Hippocampal formation (tissue), 2 donors: ENCODE measurements at places on chromosomes 3 and 15.

DNA sequence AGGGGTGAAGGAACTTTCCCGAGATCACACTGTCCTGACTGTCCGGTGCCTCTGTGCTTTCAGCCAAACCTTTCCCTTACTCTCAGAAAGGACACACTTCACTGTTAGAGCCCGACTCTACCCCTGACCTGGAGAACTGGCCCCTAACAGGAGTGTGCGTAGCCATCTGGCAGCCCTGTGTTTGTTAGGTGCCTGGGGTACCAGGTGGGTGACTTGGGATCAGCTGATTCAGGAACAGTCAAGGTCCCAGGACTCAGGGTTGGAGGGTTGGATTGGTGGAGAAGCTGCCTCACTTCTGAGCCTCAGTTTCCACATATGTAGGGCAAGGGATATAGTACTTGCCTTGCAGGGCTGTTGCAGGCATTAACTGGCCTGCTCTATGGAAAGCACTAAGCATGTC is 98.3 kb upstream of the SLC6A11 start:
- no peak for DNase-seq

DNA sequence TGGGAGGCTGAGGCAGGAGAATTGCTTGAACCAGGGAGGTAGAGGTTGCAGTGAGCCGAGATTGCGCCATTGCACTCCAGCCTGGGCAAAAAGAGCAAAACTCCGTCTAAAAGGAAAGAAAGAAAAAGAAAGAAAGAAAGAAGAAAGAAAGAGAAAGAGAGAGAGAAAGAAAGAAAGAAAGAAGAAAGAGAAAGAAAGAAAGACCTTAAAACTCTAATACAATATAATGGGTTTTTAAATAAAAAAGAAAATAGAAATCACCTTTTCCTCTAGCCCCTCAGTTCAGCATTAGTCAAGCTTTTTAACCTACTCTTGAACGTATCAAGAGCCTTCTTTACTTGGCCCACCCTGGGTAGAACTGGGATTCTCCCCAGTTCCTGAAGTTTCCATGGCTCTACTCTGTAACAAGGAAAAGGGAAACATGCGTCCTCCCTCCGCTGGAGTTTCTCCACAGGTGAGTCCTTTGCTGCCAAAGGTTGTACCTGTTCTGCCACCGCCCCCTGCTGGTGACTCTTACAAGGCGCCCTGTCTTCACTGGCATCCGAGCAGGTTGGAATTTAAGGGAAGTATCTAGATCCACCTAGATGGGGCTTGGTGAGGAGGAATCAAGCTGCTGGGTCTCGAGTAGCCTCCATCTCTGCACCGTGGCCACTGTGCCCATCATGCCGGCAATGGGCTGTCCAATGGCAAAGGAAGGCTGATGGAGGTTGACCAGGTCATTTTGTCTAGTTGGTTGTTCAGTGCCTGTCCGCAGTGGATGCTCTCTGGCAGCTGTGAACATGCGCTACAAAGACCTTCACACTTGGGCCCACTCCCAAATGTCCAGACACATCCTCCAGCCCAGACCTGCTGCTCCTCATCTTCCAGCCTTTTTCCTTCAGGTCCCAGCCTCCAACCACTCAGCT is 20.6 kb upstream of the EPHB3 start:
- no peak for DNase-seq

- no peak for DNase-seq
These were observed 234.3 kb upstream of the CCDC54 start for GRCh38 chr3:107142786-107143575.

DNA sequence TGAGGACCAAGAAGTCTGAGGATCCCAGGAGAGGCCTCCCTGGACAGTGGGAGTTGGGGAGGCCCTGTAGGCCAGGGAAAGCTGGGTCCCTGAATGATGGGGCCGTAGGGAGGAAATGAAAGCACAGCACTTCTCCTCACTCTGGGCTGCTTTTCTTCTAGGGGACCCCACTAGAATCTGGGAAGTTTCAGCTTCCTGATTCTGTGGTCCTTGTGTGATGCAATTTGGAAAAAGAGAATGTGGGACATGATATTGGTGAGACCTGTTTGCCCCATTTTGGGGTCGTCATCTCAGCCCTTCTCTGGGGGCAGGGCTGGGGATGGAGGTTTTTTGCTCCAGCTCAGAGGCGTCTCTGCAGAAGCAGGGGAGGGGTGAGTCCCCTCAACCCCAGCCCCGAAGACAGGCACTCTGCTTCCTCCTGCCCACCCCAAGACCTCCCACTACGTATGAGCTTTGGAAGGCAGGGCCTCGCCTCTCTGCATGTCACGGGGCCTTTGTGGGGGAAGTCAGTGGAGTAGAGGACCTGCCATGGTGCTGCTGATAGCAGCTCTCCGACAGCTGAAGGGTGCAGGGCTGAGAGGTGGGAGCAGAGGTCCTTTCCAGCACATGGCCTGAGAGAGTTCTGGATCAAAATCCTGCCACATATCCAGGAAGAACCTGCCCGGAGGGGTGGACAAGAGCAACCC is 1.5 kb upstream of the SNX22 start:
- no peak for DNase-seq

DNA sequence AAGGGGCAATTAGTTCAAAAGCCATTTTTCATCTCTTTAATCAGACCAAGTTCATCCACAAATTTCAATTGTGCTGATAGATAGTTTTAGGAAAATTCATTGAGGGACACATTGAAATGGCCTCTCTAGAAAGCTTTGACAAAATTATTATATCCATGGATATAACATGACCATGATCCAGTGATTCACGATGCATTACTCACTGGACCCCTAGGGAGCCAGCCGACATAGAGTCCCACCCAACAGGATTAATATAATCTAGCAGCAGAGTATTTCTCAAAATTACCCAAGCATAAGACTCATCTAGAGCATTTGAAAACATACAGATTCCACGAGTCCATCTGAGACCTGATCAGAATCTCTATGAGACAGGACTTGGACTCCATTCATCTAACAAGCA is 100.3 kb downstream of the FRMD5 start:
- no peak for DNase-seq

GRCh38 chr15:88656760-88657221 is 18.0 kb downstream of the ISG20 start:
- no peak for DNase-seq

DNA sequence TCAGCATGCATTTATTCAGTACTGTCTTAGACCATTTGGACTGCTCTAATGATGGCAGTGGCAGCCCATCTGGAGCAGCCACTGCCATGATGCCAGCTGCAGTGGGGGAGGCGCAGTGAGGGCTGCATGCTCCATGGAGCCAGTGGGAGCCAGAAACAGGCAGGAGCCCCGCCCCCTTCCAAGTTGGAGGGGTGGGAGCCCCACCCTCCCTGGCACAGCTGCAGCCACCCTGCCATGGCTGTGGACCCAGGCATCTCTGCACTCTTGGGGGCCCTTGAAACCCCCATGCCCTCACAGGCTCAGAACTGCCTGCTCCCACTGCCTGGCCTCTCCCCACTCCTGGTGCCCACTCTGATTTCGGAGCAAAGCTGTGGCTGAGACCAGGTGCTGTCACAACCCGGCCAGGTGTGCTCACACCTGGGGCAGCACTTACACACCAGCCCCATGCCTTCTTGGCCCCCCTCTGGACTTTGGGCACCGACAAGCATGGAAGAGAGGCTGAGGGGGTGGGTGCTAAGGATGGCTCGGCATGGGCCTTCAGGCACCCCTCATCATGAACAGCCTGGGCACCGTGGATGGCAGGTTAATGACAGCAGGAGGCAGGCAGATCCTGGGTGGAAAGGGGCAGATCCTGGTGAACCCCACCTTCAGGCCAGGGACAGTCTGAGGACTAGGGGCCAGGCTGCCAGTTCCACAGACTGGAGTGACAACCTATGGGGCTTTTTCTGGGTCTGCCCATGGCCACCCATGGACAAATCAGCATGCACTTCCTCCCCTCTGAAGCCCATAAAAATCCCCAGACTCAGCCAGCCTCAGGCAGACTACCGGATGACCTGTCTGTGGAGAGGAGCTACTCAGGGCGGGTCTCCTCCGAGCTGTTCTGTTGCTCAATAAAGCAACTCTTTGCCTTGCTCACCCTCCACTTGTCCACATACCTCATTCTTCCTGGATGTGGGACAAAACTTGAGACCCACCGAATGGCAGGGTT is 18.3 kb downstream of the TBC1D21 start:
- DNase-seq = no peak

GRCh38 chr3:37591116-37591781 is 270.4 kb upstream of the CTDSPL start:
- no peak for DNase-seq

DNA sequence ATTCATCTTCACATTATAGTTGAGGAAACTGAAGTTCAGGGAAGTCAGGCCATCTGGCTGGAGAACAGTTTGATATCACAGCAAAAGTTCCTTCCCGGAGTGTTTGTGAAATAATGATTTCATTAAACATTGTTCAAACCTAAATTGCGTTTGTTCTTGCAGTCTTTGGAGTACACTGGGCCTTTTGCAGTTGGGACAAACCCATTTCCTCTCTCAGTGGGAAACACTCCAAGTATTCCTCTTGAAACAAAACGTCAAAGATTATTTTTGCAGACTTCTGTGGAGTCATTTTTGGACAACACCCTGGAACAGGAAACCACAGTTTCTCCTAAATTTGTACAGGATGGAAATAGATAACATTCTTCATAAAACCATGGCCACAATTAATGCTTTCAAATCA is 287.5 kb downstream of the PTPRG start:
- DNase-seq = no peak

- no peak for DNase-seq
These were observed 142.7 kb upstream of the BHLHE40 start for GRCh38 chr3:4836516-4836915.

DNA sequence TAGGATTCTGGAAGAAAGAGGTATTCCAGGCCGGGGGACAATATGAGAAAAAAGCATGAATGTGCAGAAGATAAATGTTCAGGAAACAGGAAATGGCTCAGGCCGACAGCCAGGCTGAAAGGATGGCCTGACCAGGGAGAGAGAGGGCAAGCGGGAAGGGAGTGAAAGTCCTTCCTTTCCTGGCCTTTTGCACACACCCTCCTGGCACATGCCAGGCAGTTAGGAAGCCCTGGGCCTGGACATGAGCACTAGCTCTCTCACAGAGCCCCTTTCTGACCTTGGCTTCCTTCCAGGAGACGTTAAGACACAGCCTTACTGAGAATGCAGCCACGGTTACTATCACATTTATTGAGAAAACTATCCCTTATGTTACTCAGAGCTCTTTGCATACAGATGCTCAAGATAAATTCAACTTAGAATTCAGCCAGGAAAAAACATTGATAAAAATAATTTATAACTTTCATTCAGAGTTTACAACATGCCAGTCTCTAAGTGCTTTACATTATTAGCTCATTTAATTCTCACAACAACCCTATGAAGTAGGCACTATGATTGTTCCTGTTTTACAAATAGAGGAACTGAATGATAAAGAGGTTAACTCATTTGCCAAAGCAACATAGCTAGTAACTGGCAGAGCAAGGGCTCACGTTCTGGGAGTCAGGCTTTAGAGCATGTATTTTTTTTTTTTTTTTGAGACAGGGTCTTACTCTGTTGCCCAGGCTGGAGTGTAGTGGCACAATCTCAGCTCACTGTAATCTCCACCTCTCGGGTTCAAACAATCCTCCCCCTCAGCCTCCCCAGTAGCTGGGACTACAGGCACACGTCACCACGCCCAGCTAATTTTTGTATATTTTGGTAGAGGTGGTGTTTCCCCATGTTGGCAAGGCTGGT is 39.4 kb upstream of the SMAD3 start:
- DNase-seq = no peak

DNA sequence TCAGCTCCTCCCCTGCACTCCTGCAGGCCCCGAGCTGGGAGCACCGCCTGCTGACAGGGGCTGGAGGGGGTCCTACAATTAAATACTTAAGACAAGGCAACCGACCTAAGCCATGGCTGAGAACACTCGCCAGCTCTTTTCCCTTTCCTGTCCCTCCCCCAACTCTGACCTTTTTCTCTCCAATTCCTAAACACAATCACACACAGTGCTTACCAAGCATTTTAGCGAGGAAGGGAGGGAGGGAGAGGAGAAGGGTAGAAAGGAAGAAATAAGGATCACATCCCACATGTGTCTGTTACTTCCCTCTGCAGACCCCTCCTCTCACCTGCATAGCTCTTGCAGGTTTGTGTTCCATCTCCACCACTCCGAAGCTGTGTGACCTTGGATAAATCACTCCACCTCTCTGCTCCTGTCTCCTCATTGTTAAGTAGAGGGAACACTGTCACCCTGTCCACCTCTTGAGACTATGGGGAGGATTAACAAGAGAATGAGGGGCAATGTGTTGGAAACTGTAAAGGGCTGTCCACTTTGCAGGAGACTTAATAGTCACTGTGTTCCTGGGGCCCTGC is 63.6 kb downstream of the CYP11A1 start:
- DNase-seq = no peak

DNA sequence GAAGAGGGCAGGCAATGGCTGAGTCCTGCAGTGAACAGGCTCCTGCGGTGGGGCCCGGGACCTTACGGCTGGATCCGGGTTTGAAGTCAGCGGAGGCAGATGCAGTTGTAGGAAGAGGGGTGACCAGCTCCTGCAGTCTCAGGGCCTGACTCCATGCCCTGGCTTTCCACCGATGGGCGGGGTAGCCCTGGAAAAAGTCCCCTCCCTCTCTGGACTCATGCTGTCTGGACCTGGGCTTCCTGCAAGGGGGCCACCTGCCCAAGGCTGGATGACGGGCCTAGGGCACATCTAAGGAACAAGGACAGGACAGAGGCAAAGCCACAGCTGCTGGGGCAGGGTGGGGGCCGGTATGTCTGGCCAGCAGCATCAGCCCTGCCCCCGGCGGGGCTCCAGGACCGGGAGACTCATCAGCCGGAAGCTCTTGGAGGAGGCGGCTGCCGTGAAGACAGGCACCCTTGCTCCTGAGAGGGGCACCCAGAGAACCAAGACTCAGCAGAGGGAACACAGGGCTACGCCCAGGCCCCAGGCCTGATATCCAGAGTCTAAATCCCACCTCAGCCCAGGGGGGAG is 12.8 kb downstream of the IQSEC1 start:
- DNase-seq = no peak

GRCh38 chr3:159451482-159451881 is 537.2 kb upstream of the IL12A start:
- no peak for DNase-seq

DNA sequence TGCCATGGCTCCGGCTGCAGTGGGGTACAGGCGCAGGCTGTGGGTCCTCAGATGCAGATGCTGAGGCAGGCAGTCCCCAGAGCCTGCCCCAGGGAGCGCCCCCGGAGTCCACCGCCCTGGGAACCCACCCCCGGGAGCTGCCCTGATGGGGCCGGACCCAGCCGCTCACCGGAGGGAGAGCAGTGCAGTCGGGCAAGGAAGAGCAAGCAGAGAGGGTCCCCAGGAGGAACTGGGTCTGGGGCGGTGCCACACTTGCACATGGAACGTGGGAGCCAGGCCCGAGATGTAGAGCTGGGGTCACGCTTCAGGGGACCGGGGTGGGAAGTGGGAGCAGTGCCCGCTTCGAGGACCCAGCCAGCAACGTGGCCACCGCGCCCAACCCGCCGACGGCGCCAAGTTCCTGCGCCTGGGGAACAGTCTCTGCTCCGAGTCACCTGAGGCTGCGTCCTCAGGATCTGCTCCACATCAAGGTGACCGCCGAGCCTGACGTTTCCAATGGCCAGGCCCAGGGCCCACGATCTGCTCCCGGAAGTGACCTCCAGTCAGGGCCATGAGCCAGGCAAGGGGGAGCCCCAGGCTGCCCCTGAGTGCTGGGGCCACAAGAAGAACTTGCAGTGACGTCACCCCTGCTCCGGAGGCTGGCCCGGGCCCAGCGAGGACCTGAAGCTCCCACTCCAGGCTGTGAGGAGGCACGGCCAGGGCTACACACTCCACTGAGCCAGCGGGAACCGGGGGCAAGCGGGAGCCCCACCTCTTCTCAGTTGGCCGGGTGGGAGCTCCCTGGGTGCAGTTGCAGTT is 27.0 kb upstream of the TFG start:
- no peak for DNase-seq
